ENCODE measurements at places on chromosomes 2 and 18. TPM values are rescaled to one million over a fixed set of nuclear protein-coding genes. Genes with fewer than 3 reads are reported as not detected.

Gene NEU2
- not detected for total RNA-seq

Gene TCF23
- total RNA-seq = not detected

Gene ATOH8
- 5.5 TPM for total RNA-seq

Gene PTPRM
- total RNA-seq = 68.7 TPM

Gene CRACDL
- not detected for total RNA-seq

Gene HSPD1
- 312 TPM for total RNA-seq

Gene ACVR1C
- total RNA-seq = not detected

Gene RAD51AP2
- not detected for total RNA-seq

Gene ILKAP
- 29.9 TPM for total RNA-seq

Gene FOXD4L1
- total RNA-seq = not detected

Gene HOXD12
- total RNA-seq = not detected

Gene RAB17
- total RNA-seq = not detected

Gene C18orf54
- 5.3 TPM for total RNA-seq

Gene ITPRIPL1
- total RNA-seq = 1.8 TPM

Gene AMER3
- total RNA-seq = not detected

Gene GYPC
- 68.0 TPM for total RNA-seq

Gene PAIP2B
- total RNA-seq = 0.37 TPM

Gene TMEM247
- total RNA-seq = not detected

Gene CD28
- total RNA-seq = not detected

Gene DSEL
- total RNA-seq = 119 TPM

Gene VWC2L
- total RNA-seq = not detected

Gene TSPYL6
- not detected for total RNA-seq

Gene ARHGAP25
- not detected for total RNA-seq

Gene PREPL
- total RNA-seq = 37.1 TPM

Gene MRPL30
- total RNA-seq = 47.9 TPM

Gene DOK6
- total RNA-seq = not detected

Gene TM4SF20
- total RNA-seq = under 0.01 TPM

Gene PLEK
- not detected for total RNA-seq

Gene HS6ST1
- total RNA-seq = 36.4 TPM

Gene BMP10
- total RNA-seq = not detected

Gene ATP5MC3
- total RNA-seq = 128 TPM

Gene TXNDC2
- total RNA-seq = under 0.01 TPM

Gene NEURL3
- total RNA-seq = not detected

Gene RGPD3
- under 0.01 TPM for total RNA-seq

Gene CACNB4
- 0.37 TPM for total RNA-seq

Gene LHCGR
- total RNA-seq = not detected

Gene SF3B6
- 98.3 TPM for total RNA-seq

Gene C2orf15
- total RNA-seq = not detected

Gene BAZ2B
- total RNA-seq = 27.6 TPM

Gene PKDCC
- total RNA-seq = 26.5 TPM

Gene CAVIN2
- total RNA-seq = 20.6 TPM

Gene CLEC4F
- total RNA-seq = not detected

Gene ALPP
- not detected for total RNA-seq

Gene TBR1
- total RNA-seq = under 0.01 TPM

Gene OXER1
- total RNA-seq = not detected

Gene GPAT2
- 21.7 TPM for total RNA-seq

Gene CAMKMT
- 10.8 TPM for total RNA-seq

Gene DRC1
- not detected for total RNA-seq

Gene LAMA1
- total RNA-seq = 48.1 TPM

Gene DNAH6
- 0.37 TPM for total RNA-seq

Gene SH3RF3
- 7.3 TPM for total RNA-seq
